ENCODE measurements at places on chromosomes 11 and 22.

GRCh38 chr11:74546752-74547151 lies 45.6 kb upstream of the POLD3 start:
- no peak for DNase-seq

GRCh38 chr11:6654281-6655019 lies 1.2 kb downstream of the DCHS1 start:
- DNase-seq, result no peak

DNA sequence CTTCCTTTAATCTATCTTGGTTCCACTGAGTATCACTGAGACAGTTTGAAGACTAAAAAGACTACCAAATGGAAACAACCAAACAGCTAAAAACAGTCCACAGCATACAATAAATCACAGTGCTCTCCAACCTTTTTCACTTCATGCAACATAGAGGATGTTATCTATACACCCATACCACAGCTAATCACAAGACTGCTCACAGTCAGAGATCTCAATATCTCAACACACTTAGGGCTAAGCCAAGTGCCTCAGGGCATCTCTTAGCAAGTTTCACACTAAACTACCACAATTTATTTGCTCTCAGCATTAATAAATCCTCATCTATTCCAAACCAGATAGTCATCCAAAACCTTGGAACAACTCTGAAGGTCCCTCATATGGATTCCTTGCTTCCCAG lies 129.4 kb downstream of the SBF2 start:
- no peak for DNase-seq

DNA sequence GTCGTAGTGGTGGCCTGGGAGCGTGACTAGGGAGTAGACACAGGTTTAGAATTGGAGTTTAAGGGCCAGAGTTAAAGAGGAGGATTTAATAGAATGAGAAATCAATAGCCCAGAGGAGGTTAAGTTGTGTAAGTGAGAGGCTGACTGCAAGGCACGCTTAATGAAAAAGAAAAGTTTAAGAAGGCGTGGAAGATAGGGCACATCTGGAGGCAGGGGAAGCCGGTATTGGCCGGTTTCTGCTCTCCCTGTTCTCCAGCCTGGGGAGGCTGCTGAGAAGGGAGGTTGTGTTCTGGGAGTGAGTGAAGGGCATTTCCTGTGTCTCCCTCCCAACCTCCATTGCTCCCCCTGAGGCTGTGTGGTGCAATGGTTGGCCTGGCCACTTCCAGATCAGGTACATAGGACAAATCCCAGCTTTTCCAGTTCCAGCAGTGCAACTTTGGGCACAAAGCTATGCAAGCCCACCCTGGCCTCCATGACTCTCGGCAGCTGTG lies 6.3 kb downstream of the GRIK4 start:
- no peak for DNase-seq

DNA sequence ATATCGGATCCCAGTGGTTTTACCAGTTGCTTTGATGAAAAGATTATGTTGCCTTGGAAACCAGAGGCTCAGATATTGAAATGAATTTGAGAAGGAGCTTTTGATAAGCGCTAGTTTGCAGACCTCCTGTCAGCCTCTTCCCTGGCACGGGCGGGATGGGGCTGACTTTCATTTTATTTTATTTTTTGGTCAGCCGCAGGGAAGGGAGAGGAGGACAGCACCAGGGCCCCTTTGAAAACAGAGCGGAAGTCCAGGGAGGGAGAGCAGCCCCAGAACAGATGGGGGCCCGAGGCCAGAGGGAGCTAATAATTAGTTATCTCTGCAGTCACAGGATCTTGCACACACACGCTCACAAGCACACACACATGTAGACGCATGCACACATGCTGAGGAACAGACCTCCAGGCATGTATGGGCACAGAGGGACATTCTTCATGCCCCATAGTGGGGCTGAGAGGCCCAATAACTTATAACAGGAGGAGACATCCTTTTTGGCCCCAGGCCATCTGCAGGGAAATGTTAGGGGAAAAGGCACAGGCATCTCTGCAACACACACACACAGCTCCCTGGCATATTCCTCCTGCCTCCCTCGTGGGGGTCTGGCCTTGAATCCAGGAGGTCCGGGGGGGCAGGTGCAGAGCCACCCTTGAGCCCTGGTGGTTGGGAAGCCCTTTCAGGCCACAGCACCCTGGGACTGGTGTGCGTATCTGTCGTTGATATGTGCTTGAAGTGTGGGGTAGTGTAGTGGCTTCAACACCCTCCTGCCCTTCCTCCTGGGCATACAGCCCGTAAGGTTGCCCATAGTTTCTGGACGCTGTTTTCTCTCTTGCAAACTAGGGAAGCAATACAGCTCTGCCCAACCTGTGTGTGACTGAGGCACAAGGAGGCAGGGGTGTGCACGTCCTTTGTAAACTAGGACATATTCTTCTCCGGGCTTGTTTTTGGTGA lies 117.3 kb downstream of the CEP164 start:
- DNase-seq, result no peak
